Hepatocyte (in vitro differentiated cells): ENCODE measurements at places on chromosomes 7 and 10. TPM values are rescaled to one million over a fixed set of nuclear protein-coding genes. Genes with fewer than 3 reads are reported as not detected.

ASIC3 gene
- 2.9 and 4.5 TPM in 2 replicates for total RNA-seq

- no peaks in the 10 kb centered on the region for H3K27me3 ChIP-seq
- H3K36me3 ChIP-seq = no peaks in the 10 kb centered on the region
- no peak for DNase-seq
- peak overlapping the region; percentile 92 for H3K4me3 ChIP-seq
Measured at GRCh38 chr7:2242541-2243429, 759 bp downstream of the NUDT1 start.

HOXA13 gene
- 13.0 and 14.2 TPM in 2 replicates for total RNA-seq

- peak overlapping the region; percentile 78 for H3K27ac ChIP-seq
- H3K27me3 ChIP-seq = no peaks in the 10 kb centered on the region
- peak; percentile 45 for DNase-seq
- peak overlapping the region; percentile 60 for H3K4me3 ChIP-seq
- H3K4me1 ChIP-seq = no peaks in the 10 kb centered on the region
Measured at GRCh38 chr7:50791938-50792341, 9.2 kb upstream of the GRB10 start.

- H3K4me3 ChIP-seq = no peak overlapping the region
- no peaks in the 10 kb centered on the region for H3K4me1 ChIP-seq
- H3K27ac ChIP-seq = no peak overlapping the region
- H3K36me3 ChIP-seq = no peaks in the 10 kb centered on the region
- DNase-seq = no peak
Measured at GRCh38 chr10:30378201-30378995, 29.3 kb upstream of the MTPAP start.

DNA sequence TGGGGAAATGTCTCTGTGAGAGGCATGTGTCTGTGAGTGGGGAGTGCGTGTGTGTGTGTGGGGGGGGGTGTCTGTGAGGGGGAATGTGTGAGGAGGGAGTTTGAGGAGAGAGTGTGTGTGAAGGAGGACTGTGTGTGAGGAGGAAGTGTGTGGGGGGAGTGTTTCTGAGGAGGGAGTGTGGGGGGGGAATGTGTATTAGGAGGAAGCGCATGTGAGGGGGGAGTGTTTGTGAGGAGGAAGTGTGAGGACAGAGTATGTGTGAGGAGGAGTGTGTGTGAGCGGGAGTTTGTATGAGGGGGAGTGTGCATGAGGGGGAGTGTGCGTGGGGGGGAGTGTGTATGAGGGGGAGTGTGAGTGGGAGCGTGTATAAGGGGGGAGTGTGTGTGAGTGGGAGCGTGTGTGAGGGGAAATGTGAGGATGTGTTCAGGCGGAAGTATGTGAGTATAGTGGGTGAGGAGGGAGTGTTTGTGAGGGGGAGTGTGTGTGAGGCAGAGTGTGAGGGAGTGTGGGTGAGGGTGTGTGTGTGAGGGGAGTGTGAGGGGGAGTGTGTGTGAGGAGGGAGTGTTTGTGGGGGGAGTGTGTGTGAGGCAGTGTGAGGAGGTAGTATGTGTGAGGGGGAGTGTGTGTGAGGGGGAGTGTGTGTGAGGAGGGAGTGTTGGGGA lies 21.8 kb upstream of the PTPRN2 start:
- DNase-seq = no peak
- no peak overlapping the region for H3K27ac ChIP-seq
- no peaks in the 10 kb centered on the region for H3K4me1 ChIP-seq
- no peak overlapping the region for H3K4me3 ChIP-seq

- no peaks in the 10 kb centered on the region for H3K27me3 ChIP-seq
- no peaks in the 10 kb centered on the region for H3K4me1 ChIP-seq
Measured at GRCh38 chr10:73376679-73377078, 18.0 kb upstream of the CFAP70 start.

VENTX gene
- not detected in 2 replicates for total RNA-seq

- H3K4me1 ChIP-seq = peaks cover 10% of the 10 kb centered on the region
- H3K36me3 ChIP-seq = no peaks in the 10 kb centered on the region
- H3K4me3 ChIP-seq = no peak overlapping the region
- H3K27me3 ChIP-seq = no peaks in the 10 kb centered on the region
- DNase-seq = no peak
Measured at GRCh38 chr10:17214971-17215781, 12.9 kb upstream of the VIM start.
